Occipital lobe (tissue), 3 donors: ENCODE measurements at places on chromosomes 5 and 9. TPM values are rescaled to one million over a fixed set of nuclear protein-coding genes. Genes with fewer than 3 reads are reported as not detected.

The SPAG8 gene
- total RNA-seq: 4.7 TPM

The ZFP37 gene
- 27.8 TPM for total RNA-seq

The C5orf52 gene
- total RNA-seq: not detected

The PPIC gene
- total RNA-seq: 3.1 TPM

The INSL6 gene
- total RNA-seq: not detected

The ARHGEF39 gene
- total RNA-seq: 0.94 TPM

The PAEP gene
- total RNA-seq: not detected

The PCDHGC4 gene
- total RNA-seq: 91.2 TPM

The IL3 gene
- total RNA-seq: not detected

The FAM200C gene
- 37.6 TPM for total RNA-seq

The NFIB gene
- total RNA-seq: 159 TPM

The LHX3 gene
- not detected for total RNA-seq

The FCN2 gene
- total RNA-seq: not detected

The DAPK1 gene
- 67.4 TPM for total RNA-seq

The TNC gene
- 73.6 TPM for total RNA-seq

The PKD2L2 gene
- total RNA-seq: not detected

The CHMP5 gene
- total RNA-seq: 92.8 TPM

The DNAJC18 gene
- 46.6 TPM for total RNA-seq

The DPH7 gene
- 26.5 TPM for total RNA-seq

The FGF10 gene
- total RNA-seq: 0.47 TPM

The SPINK5 gene
- total RNA-seq: not detected

The SPATA6L gene
- total RNA-seq: 10.9 TPM

The TMEM215 gene
- 1.1 TPM for total RNA-seq

The BNC2 gene
- 1.6 TPM for total RNA-seq

The ADAMTS6 gene
- total RNA-seq: 17.5 TPM

The FAM81B gene
- total RNA-seq: 0.62 TPM

The ENTPD2 gene
- total RNA-seq: 0.16 TPM

The PCSK1 gene
- 1.6 TPM for total RNA-seq

The GABRA1 gene
- 18.2 TPM for total RNA-seq

The CCNJL gene
- 0.78 TPM for total RNA-seq

The HRH2 gene
- total RNA-seq: 6.9 TPM

The SVEP1 gene
- 5.3 TPM for total RNA-seq

The CHSY3 gene
- total RNA-seq: 41.0 TPM

The CDKN2B-AS1 gene
- 0.62 TPM for total RNA-seq

The SPATA31C1 gene
- not detected for total RNA-seq

The SMU1 gene
- total RNA-seq: 46.5 TPM

The PCDHGB5 gene
- total RNA-seq: 18.1 TPM

The ADRA1B gene
- total RNA-seq: 1.1 TPM

The NADK2 gene
- 116 TPM for total RNA-seq
